ENCODE measurements at places on chromosomes 12 and 14.

GRCh38 chr12:24777359-24777758 is 171.5 kb downstream of the BCAT1 start:
- no peak for DNase-seq

DNA sequence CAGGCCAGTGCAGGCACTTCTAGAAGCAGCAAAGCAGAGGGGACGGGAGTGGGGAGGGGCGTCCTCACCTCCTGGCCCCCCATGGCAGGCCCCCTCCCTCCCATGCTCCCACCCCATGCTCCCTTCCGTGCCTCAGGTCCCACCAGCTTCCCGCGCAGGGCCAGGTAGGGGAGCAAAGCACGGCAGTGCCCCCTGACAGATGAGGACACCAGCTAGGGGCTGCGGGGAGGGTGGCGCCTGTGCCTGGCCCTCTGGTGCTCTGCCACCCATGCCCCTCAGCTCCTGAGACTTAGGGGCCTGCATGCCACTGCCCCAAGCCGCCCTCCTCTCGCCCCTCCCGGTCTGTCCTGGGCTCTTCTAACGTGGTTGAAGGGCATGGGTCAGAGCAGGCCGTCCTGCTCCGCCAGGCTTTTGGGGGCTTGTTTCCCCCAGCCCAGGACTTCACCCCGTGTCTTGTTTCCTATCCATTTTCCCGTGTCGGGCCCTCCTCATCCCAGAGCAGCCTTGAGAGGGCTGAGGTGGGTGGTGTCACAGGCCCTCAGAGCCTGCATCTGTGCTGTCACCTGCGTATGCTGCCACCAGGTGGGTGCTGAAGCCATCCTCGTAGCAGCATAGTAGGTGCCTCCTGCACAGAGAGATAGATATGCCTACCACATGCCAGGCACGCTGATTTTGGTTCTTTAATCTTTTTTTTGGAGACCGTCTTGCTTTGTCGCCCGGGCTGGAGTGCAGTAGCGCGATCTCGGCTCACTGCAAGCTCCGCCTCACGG is 10.2 kb downstream of the TRMT61A start:
- no peak for DNase-seq

DNA sequence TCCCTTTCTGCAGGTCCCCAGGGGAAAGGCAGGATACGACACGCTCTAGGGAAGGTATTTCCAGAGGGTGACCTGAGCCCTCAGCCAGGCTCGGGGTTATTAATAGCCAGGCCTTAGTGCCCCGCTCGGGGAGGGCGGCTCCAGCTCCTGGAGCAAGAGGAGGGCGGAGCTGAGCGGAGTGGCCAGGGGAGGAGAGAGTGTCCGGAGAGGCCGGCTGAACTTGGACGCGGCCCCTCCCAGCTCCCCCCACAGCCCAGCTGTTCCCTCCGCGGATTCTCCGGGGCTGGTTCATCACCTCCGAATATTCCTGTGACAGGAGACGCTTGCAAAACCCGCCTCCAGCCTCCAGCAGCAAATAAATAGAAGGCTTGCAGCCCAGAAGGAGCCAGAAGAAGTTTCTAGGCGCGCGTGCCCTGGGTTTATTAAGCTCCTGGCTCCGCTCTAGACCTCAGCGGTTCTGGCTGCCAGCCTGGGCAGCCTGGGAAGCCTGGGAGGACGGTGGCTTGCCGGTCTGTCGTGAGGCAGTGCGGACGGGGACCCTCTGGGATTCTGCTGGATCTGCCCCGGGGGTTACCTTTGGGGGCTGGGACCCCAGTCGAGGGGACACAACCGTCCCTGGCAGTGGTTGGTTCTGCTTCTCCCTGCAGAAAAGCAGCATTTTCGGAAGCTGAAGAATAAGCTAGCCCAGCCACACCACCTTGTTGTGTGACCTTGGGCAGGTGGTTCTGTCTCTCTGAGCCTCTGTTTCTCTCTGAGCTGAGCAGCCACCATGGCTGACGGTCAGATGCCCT is at the start of gene HSPB8:
TSS of gene HSPB8 (plus strand) at position 388 of the 791 bp plus-strand sequence. CDS start at position 770, 382 bp downstream.
- DNase-seq = no peak

GRCh38 chr12:4440187-4440941 is 5.3 kb downstream of the FGF6 start:
- DNase-seq = no peak

- DNase-seq = no peak
These were observed 214.5 kb upstream of the DDHD1 start for GRCh38 chr14:53367644-53368026.

GRCh38 chr14:68442828-68443629 is 349.8 kb downstream of the ZFP36L1 start:
- no peak for DNase-seq

GRCh38 chr12:76535170-76535569 is 24.4 kb downstream of the OSBPL8 start:
- no peak for DNase-seq

DNA sequence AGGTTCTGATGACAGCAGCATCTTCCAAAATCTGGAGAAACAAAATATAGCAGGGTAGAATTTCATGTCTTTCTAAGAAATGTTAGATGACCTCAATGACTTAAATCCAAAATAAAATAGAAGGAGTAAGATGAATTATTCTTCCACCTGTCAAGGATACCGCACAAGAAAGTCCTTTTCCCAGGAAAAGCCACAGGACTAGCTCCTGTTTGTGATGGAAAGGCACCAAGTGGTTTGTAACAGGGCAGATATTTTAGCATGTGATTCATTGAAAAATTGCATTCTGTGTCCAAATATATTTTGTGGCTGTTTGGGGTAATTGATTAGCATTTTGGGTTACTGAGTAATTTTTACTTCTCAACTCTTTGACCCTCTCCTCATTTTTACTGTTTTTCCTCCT is 2.7 kb downstream of the CD163L1 start:
- no peak for DNase-seq

DNA sequence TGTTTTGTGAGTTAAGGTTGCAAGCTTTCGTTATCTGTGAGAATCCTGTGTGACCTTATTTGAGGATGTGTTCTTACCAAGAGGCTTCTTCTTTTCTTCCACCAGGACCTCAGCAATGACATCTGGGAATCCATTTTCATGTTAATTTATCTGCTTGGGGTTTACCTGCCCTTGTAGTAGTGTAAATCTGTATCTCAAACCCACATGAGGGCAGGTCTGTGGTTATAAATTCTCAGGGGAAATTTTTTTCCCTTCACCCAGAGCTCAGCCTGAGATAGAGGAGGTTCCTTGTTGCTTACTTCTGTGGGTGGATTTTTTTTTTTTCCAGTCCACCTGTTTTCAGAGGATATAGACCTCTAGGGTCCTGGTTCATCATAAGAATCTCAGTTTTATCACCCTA is 70.8 kb downstream of the AKAP6 start:
- no peak for DNase-seq

DNA sequence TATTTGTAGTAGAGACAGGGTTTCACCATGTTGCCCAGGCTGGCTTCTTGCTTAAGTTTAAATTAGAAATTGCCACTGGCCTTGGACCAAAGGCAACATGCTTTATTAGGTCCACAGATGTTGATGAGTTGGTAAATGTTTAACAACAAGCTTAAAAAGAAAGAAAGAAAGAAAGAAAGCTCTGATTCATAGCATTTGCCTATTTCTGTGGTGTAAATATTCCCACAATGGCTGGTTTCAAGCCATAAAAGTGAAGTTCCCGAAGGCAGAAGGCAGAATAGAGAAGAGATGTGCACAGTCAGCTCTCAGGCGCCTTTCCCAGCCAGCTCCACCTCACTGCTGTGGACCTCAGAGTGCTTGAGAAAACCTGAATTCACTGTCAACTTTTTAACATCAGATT is 26.4 kb downstream of the KCNK13 start:
- DNase-seq = no peak

- DNase-seq = no peak
These were observed 67.9 kb upstream of the PDZRN4 start for GRCh38 chr12:41120211-41120610.

GRCh38 chr12:54163147-54163546 is 25.6 kb downstream of the SMUG1 start:
- no peak for DNase-seq

DNA sequence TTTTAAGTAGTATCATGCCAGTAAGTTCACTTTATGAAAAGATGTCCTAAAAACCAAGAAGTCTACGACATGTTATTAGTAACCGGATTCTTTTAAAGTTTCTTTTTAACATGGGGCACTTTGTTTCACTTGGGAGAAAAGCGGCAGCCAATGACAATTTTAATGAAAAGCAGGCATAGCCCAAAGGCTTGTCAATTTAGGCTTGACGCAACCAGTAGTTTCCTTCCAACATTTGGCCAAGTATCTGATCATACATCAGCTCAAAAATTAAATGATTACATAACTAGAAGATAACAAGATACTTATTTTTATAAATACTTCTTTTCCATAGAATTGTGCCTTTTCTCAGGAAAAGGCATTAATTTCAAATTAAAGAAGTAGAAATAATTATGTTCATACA is 112.8 kb downstream of the TXNDC16 start:
- DNase-seq = no peak

GRCh38 chr12:24854908-24855307 is 94.0 kb downstream of the BCAT1 start:
- DNase-seq = no peak

DNA sequence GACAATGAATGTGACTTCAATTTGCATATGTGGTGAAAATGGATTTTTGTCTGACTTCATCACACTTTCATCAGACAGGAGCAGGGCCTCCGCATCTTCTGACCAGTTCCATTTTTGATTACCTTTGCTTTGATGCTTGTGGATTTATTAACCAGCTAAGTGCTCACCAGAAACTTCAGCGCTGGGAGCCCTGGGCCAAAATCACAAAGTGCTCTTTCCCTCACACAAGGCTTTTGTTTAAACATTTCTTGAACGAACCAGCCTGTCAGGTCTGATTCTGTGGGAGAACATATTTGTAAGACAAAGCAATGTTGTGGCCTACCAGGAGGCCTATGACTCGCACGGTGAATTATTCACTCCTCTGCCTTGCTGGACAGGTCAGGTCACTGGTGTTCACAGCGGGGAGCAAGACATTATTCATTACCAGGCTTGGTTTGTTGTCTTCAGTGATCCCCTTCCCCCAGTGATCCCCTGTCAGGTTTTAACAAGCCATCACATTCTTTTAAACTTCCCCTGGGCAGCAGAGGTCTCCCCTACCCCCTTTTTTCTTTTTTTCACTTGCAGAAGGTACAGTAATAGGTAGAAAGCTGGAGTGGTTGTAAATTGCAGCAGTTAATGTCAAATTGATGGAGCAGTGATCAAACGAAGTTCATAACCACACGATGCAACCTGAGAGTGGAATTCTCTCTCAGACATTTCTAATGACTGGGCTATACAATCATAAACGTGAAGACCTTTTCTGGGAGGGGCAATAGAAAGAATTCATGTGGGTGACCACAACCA is 167.5 kb upstream of the PRICKLE1 start:
- DNase-seq = no peak

DNA sequence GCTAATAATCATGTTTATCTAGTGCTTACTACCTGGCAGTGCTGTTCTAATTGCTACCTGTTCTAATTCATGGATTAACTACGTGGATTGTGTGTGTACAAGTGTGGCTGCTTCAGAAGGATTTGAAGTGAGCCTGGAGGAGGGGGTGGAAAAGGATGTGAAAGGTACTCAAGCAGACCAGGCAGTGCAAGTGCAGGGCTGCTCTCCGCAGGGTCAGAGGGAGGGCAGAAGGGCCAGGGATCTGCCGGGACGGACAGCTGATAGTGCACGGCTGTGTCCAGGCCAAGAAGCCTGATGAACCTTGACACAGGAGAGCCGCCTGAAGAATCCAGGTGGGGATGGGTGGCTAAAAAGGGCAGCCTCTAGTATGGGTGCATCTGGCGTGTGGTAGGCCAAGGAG is 28.5 kb downstream of the PIWIL1 start:
- no peak for DNase-seq

DNA sequence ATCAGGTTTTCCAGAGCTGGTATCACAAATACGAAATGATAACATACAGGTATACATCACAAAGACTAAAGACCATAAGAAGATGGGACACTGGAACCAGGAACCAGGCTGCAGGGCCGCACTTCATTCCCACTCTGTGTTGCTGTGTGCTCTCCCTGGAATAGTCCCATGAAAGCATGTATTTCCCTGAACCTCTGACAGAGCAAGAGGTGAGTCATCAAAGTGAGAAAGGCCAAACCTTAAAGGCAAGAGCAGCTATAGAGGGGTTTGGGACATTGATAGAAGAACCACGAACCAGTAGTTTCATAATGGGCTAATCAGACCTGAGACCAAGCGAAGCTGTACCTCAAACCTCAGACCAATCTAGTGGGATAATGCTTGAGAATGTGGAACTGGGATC is 283.0 kb upstream of the PRKD1 start:
- DNase-seq = no peak

- peak; percentile 75 for DNase-seq
These were observed 51.8 kb downstream of the FOXN3 start for GRCh38 chr14:89365061-89365801.

GRCh38 chr12:124939421-124940142 is 25.1 kb upstream of the UBC start:
- peak; percentile 51 for DNase-seq

GRCh38 chr12:119910586-119910985 is 33.5 kb upstream of the CIT start:
- no peak for DNase-seq

DNA sequence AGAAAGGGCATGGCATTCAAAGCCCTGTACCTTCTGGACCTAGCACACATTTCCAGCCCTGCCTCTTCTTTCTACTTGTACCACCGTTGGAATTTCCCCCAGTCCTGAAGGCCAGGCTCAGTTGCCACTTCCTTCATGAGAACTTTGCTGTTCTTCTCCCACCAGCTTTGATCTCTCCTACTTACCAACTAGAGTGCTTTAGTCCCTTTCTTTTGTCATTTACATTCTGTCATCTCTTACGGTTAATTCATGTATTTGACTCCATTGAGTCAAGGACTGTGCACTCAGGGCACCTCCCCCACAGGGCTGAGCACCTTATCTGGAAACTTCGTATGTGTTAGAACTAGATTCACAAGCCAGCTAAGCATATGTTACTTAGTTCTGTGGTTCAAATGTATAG is 26.3 kb downstream of the BICDL1 start:
- no peak for DNase-seq

GRCh38 chr12:18108611-18109010 is 18.6 kb upstream of the RERGL start:
- no peak for DNase-seq
